ENCODE measurements at places on chromosomes 7 and 10.

GRCh38 chr7:8582728-8583127 is 149.3 kb downstream of the NXPH1 start:
- no peak for DNase-seq

DNA sequence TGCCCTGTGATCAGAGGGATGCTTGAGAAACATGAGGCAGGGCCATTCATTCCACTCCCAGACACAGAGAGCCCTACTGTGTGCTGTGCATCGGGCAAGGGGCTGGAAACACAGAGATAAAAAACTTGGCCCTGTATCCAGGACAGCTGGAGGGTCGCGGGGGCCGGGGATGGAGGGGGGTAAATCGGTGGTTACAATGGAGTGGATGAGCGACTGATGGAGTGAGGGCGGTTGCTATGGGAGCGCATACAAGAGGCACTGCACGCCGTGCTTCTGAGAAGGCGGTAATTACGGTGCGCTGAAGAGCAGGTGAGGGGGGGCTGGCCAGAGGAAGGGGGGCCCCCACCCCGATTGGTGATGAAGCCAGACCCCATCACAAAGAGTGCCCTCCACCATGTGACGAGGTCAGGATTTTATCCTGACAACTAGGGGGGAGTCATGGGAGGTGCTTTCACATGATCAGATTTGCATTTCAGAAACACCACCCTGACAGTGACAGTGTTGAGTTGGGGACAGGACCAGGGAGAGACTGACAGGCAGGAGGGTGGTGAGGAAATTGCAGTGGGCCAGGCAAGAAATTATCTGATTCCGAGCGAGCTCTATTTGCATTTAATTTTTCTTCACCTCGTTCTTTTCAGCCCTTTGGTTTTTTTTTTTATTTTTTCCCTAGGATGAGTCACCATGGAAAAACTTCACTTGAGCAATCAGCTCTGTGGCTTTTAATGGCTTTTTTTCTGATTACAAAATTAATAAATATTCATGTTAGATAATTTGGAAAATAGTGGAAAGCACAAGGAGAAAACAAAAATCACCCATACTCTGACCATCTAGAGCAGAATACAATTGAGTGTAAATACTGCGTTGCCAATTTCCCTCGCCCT is 7.8 kb downstream of the CPA5 start:
- DNase-seq = no peak

GRCh38 chr10:96995851-96996250 is 163.8 kb downstream of the LCOR start:
- no peak for DNase-seq

DNA sequence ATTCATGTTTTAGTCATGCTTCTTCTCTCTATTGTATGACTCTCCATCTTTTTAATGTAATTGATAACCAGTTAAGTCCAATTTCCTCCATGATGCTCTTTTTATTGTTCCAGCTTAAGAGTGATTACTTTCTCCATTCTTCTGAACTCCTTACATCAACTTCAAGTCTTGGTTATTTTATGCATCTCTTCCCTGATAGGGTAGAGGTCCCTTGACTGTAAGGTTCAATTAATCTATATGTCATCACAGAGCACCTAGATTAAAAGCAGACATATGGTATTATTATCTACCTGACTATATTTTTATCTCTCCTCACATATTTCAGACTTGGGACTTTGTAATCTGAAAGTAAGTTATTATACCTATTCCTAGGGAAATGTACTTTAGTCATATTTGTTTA is 853.1 kb downstream of the REEP3 start:
- DNase-seq = no peak

DNA sequence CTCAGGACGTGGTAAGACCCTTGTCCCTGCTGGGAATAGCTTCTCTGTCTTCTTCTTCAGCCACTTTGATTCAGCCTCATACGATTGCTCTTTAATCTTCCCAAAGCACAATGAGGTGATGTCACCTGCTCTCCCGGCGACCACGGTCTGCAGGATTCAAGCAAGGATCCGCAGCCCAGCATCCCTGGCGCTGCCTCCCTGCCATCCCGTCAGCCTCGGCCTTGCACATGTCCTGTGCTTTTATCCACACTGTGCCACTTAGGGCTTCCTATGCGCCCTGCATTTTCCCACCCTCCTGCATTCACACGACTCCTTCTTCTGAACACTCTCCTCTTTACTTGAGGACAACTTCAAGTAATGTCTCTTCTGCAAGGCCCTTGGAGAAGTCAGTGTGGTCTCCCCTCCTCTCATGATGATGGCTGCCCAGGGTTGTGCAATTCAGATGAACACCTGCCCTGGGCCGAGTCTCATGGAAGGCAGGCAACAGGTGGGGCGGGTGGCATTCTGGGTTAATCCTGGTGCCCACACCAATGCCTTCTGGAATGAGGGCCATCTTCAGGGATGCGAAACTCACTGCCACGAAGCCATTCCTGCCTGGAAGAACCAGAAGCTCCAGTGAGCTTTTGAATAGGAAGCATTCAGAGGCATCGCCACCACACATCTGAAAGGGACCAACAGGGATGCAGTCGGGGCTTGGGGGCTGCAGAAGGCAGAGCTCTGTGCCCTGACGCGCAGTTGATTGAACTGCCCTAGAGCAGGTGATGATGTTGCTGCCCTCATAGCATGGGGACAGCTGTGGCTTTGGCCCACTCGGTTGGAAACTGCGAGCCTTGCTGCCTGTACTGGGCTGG is 287.5 kb downstream of the GLRX3 start:
- no peak for DNase-seq

- no peak for DNase-seq
Observed at GRCh38 chr7:37245590-37245989, 203.1 kb downstream of the ELMO1 start.
